ENCODE measurements at places on chromosomes 1 and 21. TPM values are rescaled to one million over a fixed set of nuclear protein-coding genes. Genes with fewer than 3 reads are reported as not detected.

The FLG2 gene
- total RNA-seq, result not detected

The KIF26B gene
- 1.6 TPM for total RNA-seq

The ERG gene
- not detected for total RNA-seq

The FCGR3B gene
- not detected for total RNA-seq

The IFNLR1 gene
- 0.12 TPM for total RNA-seq

The OR2L3 gene
- total RNA-seq, result not detected

The DNALI1 gene
- not detected for total RNA-seq

The RIPPLY3 gene
- not detected for total RNA-seq

The GPR161 gene
- 6.6 TPM for total RNA-seq

The EXTL1 gene
- not detected for total RNA-seq

The JMJD4 gene
- 43.2 TPM for total RNA-seq

The CFAP45 gene
- 0.40 TPM for total RNA-seq

The C4BPA gene
- total RNA-seq, result not detected

The DMRTA2 gene
- total RNA-seq, result not detected

The NBPF6 gene
- total RNA-seq, result not detected

The UMODL1 gene
- not detected for total RNA-seq

Measured in MCF 10A (cell line).